ENCODE measurements at places on chromosomes 4 and X. TPM values are rescaled to one million over a fixed set of nuclear protein-coding genes. Genes with fewer than 3 reads are reported as not detected.

The SORBS2 gene
- 36.5 TPM for total RNA-seq

GRCh38 chr4:53088152-53088551, 226.0 kb downstream of the RASL11B start:
- DNase-seq, result no peak

GRCh38 chr4:14583331-14583730, 418.9 kb upstream of the CPEB2 start:
- DNase-seq, result no peak

DNA sequence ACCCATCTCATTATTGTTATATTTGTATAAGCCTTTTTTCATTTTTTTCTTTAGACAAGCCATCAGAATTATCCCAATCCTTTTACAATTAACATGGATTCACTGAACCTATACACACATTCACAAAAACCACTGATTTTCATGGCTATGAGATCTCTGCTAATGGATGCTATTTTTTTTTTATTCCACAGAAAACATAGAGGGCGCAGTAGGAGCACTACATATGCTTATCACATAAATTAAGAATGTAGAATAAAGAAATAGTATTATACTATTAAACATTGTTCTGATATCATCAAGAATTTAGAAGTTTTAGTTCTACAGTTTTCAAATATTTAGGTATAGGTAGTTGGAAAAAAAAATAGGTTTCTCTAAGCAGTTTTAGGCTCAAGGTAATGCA, 1477.4 kb downstream of the ARAP2 start:
- no peak for DNase-seq

GRCh38 chr4:125390126-125390525, 75.4 kb downstream of the FAT4 start:
- no peak for DNase-seq

DNA sequence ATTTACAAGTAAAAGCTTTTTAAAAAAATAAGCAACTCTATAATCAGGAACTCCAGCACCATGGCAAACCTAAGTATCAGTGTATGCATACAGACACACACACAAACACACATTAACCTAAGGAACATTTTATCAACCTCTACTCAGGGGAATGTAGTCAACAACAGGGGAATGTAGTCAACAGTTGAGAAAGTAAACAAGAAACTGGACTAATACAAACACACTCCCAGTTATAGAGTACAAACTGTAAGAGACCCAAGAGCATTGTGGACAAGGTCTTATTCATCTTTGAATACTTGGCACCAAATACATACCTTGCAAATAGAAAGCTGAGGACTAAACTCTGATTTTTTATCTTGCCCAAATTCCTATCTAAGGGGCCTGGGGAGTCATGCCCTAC, 36.2 kb downstream of the PAPSS1 start:
- DNase-seq, result no peak

DNA sequence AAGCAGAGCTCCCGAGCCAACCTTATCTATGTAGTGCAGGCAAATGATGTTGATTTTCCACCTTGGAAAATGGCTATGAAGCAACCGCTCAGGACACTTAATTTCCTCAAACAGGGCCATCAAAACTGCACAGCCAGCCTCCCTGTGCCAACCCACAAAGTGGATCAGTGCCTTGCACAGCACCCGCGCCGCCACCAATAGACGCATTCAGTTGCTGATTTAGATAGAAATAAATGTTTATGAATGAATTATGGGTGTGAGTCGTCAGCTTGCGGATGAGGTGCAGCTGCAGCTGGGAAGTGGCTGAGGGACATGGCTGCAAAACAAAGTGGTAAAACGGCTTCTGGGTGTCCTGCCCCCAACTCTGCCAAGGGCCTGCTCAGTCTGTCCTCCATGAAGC, 47.0 kb downstream of the SOD3 start:
- DNase-seq, result no peak

- no peak for DNase-seq
These were observed 2504.3 kb downstream of the ARAP2 start for GRCh38 chr4:33739884-33740632.

- no peak for DNase-seq
These were observed 61.0 kb downstream of the STX18 start for GRCh38 chr4:4480685-4481398.

DNA sequence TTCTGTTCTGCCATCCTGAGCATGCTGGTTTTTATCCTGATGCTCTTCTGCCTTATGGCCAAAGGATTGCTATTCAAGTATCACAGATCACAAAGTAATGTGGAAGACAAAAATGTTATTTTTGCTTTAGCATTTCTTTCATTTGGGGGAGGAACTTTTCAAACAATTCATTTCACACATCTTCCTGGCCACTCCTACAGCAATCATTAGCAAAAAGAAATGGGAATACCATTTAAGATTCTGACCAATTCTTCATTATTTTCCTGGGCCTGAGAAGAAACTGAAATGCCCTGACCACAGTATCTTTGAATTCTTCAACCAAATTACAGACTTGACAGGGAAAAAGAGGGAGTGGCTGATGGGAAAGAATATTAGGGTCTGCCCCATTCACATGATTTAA, 38.0 kb upstream of the GRID2 start:
- no peak for DNase-seq

The FHDC1 gene
- 22.4 TPM for total RNA-seq

The CLDN22 gene
- total RNA-seq, result not detected

- DNase-seq, result no peak
These were observed 512.3 kb downstream of the CFAP47 start for GRCh38 chrX:36431819-36432218.

DNA sequence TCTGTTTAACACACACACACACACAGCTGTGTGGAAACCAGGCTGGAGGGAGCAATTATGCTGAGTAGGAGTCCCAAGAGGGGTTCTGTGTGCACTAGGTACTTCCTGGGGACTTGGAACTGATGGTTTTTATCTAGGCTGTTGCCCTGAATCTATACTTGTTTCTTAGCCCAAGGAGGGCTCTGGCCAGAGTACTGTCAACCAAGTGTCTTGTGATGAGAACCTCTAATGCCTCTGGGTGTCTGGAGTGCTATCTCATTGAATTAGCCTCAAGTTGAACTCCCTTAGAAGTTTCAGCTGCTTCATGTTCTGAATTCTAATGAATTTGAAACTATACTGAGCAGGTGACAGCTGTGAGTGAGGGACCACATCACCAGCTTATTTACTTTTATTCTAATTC, 16.6 kb downstream of the ARHGAP24 start:
- no peak for DNase-seq

The SPIN2A gene
- 0.64 TPM for total RNA-seq

DNA sequence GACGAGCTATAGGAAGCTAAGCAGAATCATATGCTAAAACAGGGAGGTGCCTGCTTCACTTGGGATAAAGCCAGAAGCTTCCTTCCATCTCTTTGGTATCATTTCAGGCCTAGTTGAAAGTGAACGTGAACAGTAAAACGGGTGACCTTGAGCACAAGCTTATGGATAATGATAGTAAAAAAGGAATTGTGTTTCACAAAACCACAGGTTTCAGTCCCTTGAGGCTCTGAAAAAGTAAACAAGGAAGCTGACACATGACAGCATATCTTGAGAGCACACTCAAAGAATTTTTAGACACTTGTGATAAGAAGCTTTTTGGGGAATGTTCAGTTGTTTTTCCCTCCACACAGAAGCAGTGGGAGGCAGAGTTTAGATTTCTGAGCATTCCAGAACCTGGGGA, 286.1 kb downstream of the DCHS2 start:
- no peak for DNase-seq
